Spinal cord (tissue), 10 donors: ENCODE measurements at places on chromosomes 6 and 20. TPM values are rescaled to one million over a fixed set of nuclear protein-coding genes. Genes with fewer than 3 reads are reported as not detected.

The AIG1 gene
- 71.9 TPM for polyA plus RNA-seq

The METTL24 gene
- polyA plus RNA-seq: 2.8 TPM

The PKHD1 gene
- 0.16 TPM for polyA plus RNA-seq

The CST5 gene
- not detected for polyA plus RNA-seq

The IL20RA gene
- polyA plus RNA-seq: 1.7 TPM

The RNGTT gene
- 13.1 TPM for polyA plus RNA-seq

The EPHA7 gene
- polyA plus RNA-seq: 16.3 TPM

The RFX6 gene
- polyA plus RNA-seq: not detected

The ARMC2 gene
- 18.5 TPM for polyA plus RNA-seq

GRCh38 chr6:92756912-92757311, 662.4 kb downstream of the EPHA7 start:
- DNase-seq: no peak

DNA sequence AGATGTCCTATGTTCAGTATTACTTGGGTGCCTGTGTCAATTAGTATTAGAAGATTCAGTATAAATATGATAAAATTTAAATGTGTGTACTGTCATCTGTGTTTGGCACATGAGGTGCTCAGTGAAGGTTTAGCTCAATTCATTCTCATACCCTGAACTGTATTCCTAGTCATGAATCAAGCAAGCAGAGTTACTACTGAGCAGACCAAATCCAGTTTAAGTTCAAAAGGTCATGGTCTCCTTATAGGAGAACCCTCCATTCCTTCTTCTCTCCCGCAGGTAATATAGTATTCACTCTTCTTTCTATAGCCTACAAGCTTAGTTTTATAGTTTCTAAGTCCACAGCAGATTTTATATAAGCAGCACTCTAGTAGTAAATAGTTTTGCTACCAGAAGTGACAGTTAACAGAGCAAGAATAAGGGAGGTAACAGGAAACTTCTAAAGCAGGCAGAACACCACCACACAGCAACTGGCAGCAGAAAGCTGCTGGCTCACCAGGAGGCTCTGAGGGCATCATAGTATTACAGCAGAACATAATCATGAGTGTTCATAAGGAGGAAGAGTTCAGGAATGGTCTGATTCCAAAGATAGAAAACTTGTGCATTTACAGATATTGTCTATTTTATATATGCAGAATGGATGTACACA, 133.2 kb downstream of the SLC16A10 start:
- DNase-seq: no peak

- DNase-seq: peak; percentile 29
These were observed 658 bp downstream of the RIN2 start for GRCh38 chr20:19758501-19759331.

DNA sequence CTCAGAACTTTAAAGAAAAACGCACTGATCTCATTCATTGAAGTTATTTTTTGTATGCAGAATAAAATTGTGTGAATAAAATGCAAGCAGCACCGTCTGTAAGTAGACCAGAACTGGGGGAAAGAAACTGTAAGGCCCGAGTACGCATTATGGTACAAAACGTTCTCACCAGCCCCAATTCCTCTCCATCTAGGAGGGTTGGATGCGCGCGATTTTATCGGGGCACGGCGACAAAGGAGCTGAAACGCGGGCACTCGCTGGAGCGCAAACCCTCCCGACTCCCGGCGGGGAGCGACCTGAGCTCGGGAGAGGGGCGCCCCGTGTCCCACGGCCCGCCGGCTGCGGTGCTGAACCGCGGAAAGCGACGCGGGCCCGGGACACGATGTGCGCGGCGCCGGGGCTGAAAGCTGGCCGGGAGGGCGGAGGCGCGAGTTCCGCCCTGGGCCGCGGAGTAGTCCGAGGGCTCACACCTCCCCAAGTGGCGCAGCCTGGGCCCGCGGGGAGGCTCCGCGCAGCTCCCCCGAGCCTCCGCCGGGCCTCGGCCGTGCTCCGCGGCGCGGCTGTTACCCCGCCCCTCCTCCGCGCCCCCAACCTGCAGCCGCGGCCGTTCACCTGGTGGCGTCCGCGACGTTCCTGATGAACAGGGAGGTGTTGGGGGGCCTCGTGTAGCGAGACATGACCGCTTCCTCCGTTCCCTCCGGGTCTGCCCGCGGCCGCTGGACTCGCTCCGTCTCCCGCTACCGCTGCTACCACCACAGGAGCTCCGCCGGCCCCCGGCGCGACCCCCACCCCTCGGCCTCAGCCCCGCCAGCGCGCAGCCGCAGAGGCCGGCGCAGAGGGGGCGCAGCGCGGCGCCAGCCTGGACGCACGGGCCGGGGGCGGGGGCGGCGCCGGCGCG, at the start of gene SRSF12:
TSS of gene SRSF12 (minus strand) at position 861 of the 898 bp plus-strand sequence. CDS start at position 677, 184 bp downstream.
- DNase-seq: peak; percentile 87

- DNase-seq: peak; percentile 10
These were observed 172.8 kb upstream of the CITED2 start for GRCh38 chr6:139547122-139547776.

- DNase-seq: no peak
These were observed 1192.4 kb upstream of the CITED2 start for GRCh38 chr6:140566781-140567277.

DNA sequence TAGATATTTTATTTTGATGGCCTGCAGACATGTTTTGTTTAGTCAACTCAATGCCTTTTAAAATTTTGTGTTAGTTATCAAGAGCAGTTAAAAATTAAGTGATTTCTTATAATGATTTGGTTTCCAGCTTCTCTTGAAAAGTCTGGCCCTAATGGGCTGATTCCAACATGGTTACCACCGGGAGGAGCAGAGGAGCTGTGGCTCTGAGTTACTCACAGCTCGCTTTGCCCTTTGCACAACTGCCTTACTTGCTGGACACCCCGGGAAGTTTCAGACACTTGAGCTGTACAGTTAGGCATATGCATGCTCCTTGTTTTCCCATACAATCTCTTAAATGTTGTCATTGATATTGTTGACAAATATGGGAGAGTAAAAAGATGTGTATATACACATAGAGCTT, 173.1 kb upstream of the MMS22L start:
- no peak for DNase-seq

DNA sequence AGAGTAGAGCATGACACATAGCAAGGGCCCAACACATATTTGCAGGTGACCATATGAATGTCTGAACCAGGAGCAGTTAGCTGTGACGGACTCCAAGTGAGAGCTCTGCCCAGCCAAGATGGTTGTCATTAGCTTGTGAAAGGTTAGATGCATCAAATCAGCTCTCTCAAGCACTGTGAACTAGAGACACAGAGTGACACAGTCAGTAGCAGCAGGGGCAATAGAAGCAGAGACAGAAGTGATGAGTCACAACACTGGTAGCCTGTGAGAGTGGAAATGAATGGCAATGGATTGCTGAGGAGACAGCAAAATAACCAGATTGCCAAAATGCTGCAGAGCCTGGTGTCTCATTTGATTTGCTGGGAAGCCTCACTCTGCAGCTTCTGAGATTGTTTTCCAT, 558.9 kb downstream of the PKHD1 start:
- DNase-seq: no peak

DNA sequence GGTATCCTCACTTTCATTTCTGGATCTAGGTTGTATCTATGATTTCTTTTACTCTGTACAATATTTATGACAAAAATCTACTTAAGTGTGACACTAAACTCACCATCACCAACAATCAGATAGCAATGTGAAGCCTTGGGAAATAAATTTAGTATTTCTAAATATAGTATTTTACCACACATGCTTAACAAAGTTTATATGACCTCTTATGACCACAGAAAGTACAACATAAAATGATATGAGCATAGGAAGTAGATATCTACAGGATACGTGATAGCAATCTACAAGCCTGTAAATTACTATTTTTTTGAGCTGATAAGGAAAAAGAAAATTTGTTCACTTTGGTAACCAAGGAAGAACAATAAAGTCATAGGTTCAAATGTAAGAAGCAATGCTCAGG, 910.4 kb upstream of the CITED2 start:
- DNase-seq: no peak

- DNase-seq: peak; percentile 66
These were observed 19.9 kb downstream of the COL9A1 start for GRCh38 chr6:70282919-70283461.

DNA sequence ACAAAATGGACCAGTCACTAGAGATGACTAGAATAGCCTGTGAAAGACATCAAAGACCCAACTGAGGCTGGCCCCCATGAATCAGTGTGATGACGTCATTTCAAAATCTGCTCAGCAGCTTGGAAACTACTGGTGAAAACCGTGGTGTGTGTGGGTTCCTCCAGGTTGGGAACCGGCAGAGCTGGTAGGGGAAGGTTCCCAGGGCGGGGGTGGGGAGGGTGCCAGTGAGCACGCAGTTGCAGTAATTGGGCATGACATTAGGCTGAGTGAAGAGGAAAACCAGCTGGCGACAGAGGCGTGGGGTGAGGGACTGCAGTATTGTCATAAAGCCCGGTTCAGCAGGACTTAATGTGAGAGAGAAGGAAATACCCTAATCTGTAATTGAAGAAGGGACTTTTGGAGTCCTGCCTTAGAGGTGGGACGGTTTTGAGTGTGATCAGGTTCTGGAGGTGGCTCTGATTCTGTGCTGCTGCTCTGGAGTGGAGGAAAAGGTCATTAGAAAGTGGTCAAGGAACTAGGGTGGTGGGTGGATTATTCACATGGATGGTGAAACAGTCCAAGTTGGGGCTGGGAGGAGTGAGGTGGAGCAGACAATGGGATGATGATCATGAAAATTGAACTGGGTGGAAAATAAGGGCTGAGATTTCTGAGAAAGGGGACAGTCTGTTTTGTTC, 52.0 kb upstream of the MTHFD1L start:
- DNase-seq: peak; percentile 22

DNA sequence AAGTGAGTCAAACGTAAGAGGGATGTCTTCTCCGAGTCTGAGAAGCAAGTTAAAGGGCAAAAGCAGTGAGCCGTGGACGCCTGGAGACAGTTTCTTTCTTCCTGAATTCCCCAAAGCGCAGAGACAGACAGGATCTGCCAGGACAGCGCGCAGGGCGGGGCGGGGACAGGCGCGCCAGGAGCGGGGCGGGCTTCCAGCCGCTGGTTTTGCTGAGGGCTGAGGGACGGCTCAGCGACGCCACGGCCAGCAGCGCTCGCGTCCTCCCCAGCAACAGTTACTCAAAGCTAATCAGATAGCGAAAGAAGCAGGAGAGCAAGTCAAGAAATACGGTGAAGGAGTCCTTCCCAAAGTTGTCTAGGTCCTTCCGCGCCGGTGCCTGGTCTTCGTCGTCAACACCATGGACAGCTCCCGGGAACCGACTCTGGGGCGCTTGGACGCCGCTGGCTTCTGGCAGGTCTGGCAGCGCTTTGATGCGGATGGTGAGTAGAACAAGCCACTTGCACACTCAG, at the start of gene SCGN:
TSS of gene SCGN (plus strand) at position 209 of the 509 bp plus-strand sequence. CDS start at position 398, 189 bp downstream.
- DNase-seq: peak; percentile 78

GRCh38 chr6:7646394-7646793, 56.4 kb downstream of the SNRNP48 start:
- DNase-seq: no peak

DNA sequence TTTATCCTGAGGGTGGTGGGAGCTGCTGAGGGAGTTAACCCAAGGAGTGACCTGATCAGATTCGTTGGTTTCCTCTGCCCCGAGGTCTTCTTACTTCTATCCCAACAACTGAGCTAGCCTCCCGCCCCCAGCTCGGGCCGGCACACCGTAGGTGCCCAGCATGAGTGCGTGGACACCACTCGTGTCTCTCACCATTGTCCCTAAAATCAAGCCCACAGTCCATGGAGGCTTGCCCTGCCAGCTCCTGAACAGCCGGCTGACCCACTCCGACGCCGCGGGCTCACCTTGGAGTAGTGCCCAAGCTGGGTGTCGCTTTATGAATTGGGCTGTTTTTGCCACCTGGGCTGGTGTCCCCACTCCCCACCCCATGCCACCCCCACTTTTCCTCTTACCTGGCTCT, 59.0 kb upstream of the CCDC167 start:
- no peak for DNase-seq

GRCh38 chr6:4567141-4567540, 209.1 kb upstream of the CDYL start:
- DNase-seq: no peak

DNA sequence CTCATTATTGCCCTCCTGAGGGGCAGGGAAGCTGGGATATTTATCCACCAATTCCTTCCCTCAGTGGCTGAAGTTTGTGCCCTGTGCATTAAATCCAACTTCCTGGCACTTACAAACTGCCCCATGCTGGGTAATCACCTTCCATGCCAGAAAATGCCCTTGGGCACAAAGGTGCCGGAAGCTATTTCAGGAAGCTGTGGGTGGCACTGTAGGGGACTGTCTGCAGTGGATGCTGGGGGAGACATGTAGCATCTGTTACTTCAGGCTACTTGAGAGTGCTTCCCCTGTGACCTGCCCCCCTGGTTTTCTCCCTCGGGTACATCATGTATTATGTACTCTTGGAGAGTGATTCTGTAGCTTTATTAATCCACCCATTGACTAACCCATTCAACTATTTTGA, 24.7 kb upstream of the RALGAPA2 start:
- no peak for DNase-seq

GRCh38 chr6:45746046-45746445, 269.6 kb downstream of the CLIC5 start:
- DNase-seq: no peak

DNA sequence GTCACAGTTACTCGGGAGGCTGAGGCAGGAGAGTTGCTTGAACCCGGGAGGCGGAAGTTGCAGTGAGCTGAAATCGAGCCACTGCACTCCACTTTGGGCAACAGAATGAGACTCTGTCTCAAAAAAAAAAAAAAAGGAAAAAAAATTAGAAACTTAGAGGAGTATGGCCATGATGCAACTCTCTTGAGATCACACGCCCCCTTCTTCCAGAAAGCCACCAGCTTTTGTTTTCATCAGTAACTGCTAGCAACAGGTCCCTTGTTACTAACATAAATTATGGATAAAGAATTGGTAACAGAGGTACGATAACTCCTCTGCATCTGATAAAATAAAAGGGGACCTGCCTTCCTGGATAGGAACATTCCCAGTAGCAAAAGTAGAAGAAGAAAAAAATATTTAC, 308.2 kb downstream of the CD83 start:
- no peak for DNase-seq
